ENCODE measurements at places on chromosomes 7 and 10.

GRCh38 chr7:42065942-42066341 lies 171.1 kb downstream of the GLI3 start:
- no peak for DNase-seq

DNA sequence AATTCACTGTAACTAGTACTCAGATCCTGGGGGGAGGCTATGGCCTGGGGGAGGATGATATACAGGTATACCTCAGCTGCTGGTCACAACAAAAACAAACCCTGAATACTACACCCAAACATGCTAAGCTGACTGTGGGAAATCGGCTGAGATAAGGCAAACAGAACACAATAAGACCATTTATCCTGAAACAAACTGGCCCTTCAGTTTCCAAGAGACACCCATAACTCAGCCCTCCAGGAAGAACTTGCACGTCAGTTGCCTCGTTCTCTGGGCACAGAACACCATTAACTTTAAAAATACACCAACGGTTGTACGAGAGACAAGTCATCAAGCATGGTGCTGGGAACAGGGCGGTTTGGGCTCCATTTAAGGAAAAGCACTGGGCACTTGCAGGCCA lies 24.1 kb upstream of the KCNMA1 start:
- no peak for DNase-seq

GRCh38 chr7:138550337-138550736 lies 90.3 kb downstream of the TRIM24 start:
- no peak for DNase-seq

GRCh38 chr10:30915146-30915545 lies 116.5 kb downstream of the ZNF438 start:
- no peak for DNase-seq

- DNase-seq: no peak
These were observed 78.1 kb upstream of the HABP2 start for GRCh38 chr10:113474752-113475151.

- no peak for DNase-seq
These were observed 1.6 kb downstream of the AIFM2 start for GRCh38 chr10:70130878-70131559.

DNA sequence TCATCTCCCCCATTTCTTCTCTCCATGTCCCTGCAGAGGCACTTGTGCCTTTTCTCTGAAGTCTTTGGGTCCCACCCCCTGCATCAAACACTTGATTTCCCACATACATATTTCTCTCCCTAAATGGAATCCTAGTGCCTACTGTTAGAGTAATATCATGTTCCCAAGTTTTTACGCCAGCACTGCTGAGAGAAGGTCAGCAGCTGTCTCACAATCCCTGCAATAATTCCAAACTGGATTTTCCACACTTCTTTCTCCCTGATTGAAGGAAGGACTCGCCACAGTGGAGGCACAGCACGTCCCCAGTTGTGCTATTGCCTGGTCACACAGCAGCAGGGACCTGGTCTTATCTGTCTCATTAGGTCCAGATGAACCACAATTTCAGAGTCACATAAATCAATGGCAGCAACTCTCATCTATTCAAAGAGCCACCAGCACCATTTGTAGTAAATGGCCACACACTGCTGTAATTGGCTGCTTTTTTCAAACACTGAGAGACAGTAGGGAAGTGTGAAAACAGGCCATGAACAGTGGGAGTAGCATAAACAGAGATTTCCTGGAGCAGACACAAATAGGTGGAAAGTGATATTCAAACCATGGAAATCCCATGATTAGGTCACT lies 605.5 kb downstream of the XPNPEP1 start:
- no peak for DNase-seq

GRCh38 chr7:144508702-144509101 lies 105.2 kb upstream of the NOBOX start:
- DNase-seq: no peak

- DNase-seq: no peak
These were observed 38.3 kb upstream of the KLHL7 start for GRCh38 chr7:23067271-23067670.

DNA sequence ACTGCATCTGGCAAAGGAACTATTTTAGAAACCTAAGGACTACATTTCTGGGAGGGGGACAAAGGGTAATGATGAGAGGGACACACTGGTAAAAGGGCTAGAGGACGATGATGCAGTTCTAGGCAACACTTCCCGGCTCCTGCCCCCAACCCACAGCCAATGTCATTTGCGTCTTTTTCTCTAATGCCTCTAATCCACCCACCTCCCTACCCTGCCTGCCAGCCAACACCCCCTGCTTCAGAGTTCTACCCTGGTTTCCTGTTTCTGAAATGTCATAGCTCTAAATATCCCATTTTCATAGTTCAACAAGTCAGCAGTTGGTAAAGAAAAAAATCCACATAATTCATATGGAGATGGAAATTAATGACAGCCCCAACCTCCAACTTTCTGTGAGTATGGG lies 79.0 kb downstream of the KIAA1549 start:
- no peak for DNase-seq

DNA sequence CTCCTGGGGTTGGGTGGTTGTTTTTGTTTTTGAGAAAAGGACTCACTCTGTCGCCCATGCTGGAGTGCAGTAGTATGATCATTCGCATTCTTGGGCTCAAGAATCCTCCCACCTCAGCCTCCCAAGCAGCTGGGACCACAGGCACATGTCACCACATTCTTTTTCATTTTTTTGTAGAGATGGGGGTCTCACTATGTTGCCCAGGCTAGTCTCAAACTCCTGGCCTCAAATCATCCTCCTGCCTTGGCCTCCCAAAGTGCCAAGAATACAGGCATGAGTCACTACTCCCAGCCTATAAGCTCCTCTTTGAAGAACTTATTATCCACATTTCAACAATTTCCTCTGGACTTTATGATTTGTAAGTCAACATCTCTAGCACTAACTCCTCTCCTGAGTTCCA lies 102.7 kb downstream of the KMT2C start:
- no peak for DNase-seq

- no peak for DNase-seq
These were observed 692.5 kb upstream of the ZWINT start for GRCh38 chr10:57053530-57053929.

DNA sequence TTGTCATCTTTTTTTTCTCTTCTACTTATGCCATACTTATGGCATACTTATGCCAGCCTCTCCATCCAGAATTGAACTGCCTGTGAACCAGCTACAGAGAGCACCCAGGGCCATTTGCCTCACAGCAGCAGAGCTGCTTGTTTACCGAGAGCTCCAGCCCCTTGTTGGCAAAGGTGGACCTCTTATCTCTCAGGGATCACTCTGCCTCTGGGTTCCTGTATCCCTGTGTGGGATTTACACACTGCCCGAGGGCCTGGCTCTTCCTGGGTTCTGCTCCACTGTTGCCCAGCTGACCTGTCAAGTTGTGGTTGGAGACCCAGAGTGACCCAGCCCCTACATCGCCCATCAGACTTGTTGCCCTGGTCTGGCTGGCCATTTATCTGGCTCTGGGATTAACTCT lies 22.3 kb downstream of the MRPS33 start:
- DNase-seq: no peak

DNA sequence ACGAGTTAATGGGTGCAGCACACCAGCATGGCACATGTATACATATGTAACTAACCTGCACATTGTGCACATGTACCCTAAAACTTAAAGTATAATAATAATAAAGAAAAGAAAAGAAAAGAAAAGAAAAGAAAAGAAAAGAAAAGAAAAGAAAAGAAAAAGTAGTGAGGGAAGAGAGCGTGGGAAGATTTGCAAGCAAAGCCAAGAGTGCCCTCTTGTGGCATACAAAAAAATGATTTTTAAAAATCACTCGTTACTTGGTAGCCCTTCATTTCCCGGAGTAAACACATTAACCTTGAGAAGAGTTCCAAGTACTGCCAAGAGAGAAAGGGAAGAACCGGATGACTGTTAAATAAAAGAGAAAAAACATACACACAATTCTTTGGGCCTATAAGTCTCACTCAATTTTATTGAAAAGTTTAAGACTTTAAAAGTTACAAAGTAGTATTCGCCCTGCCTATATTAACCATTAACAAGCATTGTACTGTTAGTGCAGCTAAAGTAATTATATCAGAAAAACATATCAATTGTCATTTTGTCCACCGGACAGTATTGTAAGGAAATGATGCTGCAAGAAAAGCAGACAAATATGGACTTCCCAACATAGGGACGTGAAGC lies 6.2 kb upstream of the CH25H start:
- no peak for DNase-seq

DNA sequence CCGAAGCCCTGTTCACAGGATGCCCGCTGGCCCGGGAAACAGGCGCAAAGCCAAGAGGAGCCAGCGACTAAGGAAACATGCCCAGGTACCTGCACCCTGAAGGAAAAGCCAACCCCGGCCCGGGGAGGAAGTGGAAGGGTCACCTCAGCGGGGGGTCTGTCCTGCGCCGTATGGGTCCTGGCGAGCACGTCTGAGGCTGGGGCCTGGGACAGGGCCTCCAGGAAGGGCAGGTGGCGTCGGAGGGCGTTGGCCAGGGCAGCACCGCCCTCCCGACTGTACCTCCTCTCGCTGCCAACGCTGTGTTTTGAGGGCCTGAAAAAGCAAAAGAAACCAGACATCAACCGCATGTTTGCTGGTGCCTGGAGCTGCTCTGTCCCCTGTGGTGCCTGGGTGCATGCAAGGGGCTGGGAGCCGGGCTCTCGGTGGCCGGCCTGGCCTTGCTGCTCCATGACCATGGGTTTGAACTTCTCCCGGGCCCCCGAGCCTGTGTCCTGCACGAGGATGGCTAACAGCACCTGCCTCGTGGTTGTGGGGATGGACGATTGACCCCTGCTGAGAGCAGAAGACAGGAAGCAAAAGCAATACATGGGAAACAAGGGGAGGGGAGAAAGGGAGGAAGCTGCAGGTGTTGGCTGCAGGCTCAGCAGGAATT lies 395.3 kb downstream of the PTPRN2 start:
- no peak for DNase-seq

GRCh38 chr7:74511345-74511744 lies 57.6 kb downstream of the GTF2IRD1 start:
- no peak for DNase-seq

DNA sequence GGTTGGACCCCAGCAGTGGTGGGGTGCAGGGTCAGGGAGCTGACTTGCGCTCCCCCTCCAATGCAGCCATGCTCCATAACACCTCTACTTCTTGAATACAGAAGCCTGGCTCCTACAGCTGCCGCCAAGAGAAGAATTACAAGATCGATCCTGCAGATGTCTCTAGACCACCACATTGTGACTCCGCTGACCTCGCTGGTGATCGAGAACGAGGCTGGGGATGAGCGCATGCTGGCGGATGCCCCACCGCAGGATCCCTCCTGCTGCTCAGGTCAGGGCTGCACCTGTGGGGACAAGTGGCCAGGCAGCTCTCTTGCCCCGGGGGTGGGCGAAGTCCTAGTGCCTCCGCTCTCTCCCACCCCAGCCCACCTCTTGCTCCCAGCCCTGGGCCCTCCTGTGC lies 31.7 kb downstream of the ITIH2 start:
- DNase-seq: no peak

DNA sequence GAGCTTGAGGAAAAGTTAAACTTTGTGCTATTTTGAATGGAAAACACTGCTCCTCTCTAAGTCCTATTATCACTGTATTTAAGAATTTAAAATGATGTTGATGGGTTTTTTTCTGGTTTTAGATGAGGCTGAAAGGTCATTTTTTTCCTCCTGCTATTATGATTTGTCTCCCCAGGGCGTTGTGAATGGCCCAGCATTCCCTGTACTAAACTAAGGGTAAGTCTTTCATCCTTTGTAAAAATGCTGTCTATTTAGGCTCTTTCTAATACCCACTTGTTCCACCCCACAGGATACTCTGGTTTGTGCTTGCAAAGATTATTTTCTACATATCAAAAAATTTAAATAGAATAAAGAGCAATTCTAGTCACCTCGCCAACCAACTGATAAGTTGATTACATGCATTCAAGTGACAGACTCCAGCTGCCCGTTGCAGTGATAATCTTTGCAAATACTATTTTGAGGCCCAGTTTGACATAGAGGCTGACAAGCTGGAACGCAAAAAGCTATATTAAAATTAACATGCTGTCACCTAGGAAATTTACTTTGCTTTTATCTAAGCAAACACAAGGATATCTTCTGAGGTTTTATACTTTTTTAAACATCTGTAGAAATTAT lies 222.3 kb upstream of the TMEM229A start:
- no peak for DNase-seq

- no peak for DNase-seq
These were observed 23.7 kb downstream of the SH2B2 start for GRCh38 chr7:102310414-102310815.
